ENCODE measurements at places on chromosomes 3 and 15.

GRCh38 chr3:130715616-130716015 lies 31.0 kb downstream of the PIK3R4 start:
- no peak for DNase-seq

DNA sequence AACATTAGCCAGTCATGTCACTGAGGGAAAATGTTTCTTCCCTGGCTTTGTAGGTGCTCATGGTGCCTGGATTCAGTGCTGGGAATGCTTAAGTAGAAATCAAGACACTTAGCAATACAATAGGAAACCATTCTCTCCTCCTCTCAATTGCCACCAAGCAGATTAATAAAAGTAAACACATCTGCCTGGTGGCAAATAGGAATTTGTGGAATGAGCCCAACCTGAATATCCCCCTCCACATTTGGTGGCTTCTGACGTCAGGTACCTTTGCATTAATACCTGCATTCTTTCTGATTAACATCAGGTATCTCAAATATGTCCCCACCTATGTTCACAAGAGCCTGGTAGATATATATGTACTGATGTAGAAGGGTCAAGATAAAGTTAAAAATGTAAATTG lies 42.7 kb downstream of the PPP2R3A start:
- no peak for DNase-seq

DNA sequence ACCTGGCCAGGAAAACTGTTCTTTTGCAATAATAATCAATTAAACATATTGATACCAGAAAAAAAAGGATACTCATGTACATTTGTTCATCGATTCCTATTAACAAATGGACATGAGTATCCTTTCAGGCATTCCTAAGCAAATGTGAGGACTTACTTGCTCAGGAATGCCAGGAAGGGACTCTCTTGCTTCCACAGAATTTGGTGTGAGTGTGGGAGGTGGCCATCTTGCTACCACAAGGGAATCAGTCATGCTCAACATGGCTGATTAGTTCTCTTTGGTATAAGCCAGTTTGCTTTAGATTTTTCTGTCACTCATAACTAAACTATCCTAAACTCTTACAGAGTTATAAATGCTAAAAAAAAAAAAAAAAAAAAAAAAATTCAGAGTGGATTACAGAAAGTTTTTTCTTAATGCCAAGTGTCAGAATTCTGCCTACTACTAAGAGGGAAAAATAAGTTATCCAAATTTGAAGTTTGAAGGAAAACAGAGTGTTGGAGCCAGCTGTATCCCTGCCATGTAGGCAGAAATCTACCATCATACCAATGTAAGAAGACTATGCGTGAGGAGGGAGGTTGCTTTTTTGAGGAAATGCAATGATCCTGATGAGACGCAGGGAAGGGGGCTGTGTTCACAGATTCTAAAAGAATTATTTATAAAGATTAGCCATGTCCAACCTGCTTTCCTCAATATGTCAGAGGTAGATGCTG lies 98.7 kb downstream of the PLD1 start:
- no peak for DNase-seq

DNA sequence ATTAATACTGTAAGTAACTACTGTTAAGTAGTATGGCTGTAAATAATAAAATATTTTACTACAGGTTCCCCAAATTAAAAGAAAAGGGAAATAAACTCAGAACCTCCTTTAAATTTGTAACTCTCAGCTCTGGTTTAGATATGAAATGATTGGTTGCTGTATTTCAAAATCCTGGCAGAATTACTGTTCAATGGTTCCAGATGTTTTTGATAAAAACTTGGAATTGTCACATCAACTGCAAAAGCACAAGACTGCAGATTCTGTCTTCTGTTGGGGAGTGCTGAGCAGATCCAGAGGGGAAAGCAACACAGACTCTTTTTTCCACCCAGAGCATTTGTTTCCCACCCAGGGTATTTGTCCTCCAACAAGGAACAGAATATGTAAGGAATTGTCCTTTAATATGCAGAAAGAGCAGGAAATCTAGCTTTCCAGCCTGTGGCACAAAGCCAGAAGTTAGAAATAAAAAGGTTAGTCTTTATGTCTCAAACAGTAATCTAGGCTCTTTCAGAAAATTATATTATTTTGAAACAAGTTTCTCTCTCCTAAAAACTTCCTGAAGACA lies 178.1 kb downstream of the KLHL25 start:
- no peak for DNase-seq

DNA sequence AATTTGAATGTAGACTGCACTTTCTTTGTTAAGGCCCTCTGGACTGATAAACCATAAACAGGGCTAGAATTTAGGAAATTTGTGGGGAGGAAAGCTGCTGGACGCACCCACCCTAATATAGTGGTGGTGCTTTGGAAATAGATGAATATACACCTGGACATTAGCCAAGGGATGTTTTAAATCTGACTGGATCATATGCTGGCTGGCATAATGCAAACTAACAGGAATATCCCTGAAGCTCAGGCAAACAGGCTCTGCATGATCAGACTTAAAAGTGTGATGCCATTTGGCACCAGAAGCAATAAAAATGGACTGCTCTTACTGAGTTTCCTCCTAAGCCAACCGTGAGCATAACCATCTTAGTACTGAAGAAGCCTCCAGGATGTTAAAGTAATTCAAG lies 465.8 kb upstream of the ROBO1 start:
- DNase-seq: no peak

GRCh38 chr15:78064544-78064943 lies 13.0 kb downstream of the TBC1D2B start:
- no peak for DNase-seq

DNA sequence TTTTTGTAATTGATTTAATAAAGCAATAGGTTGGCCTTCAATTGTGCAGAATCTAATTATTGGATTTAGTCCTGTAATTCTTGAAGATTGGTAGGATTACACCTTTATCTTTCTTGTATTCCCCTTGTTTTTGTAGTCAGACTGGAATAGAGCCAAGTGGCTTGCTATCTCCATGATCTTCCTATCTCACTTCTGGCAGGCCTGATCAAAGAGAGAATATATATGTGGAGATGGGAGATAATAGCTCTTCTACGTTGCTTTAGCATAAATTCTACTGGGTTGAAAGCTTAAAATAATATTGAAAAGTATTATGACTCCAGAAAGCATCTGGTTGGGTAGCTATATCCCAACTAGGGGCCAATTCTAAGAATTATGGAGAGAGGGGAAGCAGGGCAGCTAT lies 16.9 kb upstream of the IFT57 start:
- DNase-seq: no peak

- peak; percentile 53 for DNase-seq
These were observed 144.2 kb downstream of the ANO10 start for GRCh38 chr3:43477600-43477999.

Data from activated CD4-positive, alpha-beta T cell treated with anti-CD3 and anti-CD28 coated beads, Interleukin-2, amount 50 U/mL, for 4 hours (primary cell).